ENCODE measurements at places on chromosomes 7 and 10.

- no peak for DNase-seq
These were observed 758.3 kb downstream of the KCNMA1 start for GRCh38 chr10:76879116-76879913.

GRCh38 chr10:11446133-11446532 is 165.3 kb downstream of the USP6NL start:
- no peak for DNase-seq

DNA sequence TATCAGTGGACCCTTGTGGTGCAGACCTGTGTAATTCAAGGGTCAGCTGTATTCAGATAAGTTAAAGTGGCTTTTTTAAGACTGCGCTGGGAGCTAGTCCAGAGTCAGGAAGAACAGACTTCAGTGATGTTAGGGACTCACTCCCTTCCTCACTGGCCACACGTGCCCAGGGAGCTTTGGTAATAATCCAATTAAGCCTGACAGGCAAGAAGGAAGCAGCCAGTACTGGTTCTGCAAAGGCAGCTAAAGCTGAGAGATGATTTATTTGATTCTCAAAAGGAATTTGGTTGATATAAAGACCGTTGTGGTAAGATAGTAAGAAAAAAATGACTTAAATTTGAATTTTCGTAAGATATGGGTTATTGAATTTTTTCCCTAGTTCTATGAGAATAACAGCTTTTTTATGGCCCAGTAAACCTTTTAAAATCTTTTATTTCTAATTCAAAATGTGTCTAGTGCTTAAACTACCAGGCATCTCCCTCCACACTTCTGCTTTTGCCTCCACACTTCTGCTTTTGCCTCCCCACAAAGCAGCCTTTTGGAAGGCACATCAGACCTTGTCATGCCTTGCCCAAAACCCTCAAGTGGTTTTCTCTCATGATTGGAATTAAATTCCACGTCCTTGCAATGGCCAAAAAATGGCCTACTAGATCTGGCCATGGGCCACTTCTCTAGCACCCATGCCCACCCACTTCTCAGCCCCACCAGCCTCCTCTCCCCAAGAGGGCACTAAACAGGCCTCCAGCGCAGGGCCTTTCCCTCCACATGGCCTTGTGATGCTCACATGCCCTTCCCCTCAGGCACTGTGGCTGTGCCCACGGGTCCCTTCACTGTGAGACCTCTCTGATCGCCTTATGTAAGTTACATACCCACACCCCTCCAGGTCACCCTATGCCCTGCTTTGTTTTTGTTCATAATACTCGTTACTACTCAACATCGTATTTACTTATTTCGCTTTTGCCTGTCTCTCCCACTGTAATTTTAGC is 92.5 kb downstream of the POU6F2 start:
- DNase-seq = no peak

DNA sequence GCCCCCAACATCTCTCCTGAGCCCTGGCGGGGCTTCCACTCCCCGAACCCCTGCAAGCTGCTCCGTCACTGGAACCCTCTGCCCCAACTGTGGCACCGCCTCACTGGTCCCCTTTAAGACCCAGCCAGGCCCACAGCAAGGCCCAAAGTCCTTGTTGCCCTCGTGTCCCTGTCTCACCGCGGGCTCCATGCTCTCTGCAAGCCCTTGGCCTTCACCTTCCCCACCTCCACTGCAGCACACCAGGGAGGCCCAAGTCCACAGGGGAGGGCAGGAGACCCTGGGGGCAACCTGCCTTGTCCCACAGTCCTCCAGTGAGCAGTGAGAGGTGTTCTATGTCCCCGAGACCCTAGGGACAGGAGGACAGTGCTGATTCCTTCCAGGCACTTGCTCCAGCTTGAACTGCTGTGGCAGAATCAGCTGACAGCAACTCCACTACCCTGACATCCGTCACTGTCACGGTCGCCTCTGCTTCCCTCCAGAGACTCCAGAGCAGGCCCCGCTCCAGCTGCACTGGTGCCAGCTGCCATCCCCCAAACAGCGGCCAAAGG is 105.3 kb downstream of the CYTH3 start:
- DNase-seq = no peak

GRCh38 chr7:149330914-149331567 is 69.0 kb downstream of the ZNF783 start:
- no peak for DNase-seq

GRCh38 chr7:78264105-78264504 is 465.5 kb downstream of the PHTF2 start:
- DNase-seq = no peak

DNA sequence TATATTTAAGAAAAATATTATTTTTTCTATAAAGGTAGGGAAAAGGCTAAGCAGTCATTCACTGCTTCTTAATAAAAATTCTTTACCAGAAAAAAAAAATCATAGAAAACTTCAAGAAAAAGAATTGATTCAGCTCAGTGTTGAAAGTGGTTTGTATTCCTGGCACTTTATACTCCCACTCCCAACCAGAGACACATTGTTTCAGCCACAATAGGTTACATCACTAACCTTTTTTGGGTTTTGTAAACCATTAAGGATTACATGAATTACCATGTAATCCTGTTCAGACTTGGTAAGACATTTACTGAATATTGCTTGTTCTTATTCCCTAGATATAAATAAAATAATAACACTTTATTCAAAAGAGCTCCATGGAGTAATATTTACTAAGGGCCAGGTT is 46.6 kb downstream of the MINPP1 start:
- no peak for DNase-seq

- DNase-seq = no peak
These were observed 160.0 kb downstream of the NEBL start for GRCh38 chr10:20737107-20737506.

DNA sequence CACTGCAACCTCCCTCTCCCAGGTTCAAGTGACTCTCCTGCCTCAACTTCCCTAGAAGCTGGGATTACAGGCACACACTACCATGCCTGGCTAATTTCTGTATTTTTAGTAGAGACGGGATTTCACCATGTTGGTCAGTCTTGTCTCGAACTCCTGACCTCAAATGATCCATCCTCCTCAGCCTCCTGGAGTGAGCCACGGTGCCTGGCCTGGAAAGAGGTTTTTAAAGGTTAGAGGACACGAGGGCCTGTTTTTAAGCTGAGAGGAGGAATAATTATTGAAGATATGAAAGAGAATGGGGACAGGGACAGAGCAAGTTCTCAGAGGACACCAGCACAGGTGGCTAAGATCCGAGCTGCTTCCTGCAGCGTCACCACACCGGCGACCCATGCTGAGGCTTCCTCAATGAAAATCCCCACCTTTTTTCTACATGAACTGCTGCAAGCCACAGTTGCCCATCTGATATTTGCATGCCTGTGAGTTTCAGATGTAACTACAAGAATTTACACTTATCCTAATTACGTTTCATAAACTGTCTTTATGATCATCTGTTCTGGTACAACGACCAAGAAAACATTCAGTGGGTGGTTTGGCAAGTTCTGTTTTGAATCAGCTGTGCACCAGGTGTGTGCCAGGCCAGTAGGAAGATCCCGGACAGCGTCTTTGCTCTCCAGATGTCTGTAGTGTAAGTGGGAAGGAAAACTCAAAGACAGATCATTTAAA is 76.0 kb downstream of the HIP1 start:
- no peak for DNase-seq

DNA sequence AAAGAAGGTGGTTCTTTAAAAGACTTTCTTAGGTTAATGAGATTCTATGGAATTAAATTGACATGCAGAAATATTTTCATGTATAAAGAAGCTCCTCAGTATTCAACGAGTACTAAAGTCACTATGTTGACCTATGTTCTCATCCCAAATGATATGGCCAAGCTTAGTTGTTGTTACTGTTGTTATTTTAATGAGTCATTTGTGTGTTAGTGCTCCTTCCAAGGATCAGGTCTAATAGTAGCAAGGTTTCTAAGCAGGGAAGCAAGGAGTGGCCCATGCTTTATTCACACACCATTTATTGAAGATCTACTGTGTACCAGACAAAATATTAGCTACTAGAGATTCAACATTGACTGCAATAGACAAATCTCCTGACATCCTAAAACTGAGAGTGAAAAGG is 41.9 kb downstream of the LRRN3 start:
- DNase-seq = no peak

GRCh38 chr10:98338318-98338717 is 70.3 kb upstream of the LOXL4 start:
- no peak for DNase-seq

DNA sequence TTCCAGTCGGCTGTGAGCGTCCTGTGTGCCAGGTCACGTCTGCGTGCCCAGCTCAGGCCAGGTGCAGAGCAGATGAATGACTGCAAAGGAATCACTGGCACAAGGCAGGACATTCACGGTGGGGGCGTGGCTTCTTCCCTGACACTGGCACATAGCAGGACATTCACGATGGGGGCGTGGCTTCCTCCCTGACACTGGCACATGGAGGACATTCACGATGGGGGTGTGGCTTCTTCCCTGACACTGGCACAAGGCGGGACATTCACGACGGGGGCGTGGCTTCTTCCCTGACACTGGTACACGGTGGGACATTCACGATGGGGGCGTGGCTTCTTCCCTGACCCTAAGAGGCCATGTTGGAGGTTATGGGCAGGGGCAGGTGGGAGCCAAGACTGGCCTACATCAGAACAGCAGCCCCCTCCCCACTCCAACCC is 64.3 kb downstream of the MYL10 start:
- no peak for DNase-seq

All from HEK293T (cell line).